Heart right ventricle (tissue), 16 donors: ENCODE measurements at places on chromosomes 3 and 15. TPM values are rescaled to one million over a fixed set of nuclear protein-coding genes. Genes with fewer than 3 reads are reported as not detected.

GRCh38 chr3:16917256-16917935 is 32.6 kb downstream of the PLCL2 start:
- no peaks in the 10 kb centered on the region for H3K36me3 ChIP-seq
- no peaks in the 10 kb centered on the region for H3K27me3 ChIP-seq
- DNase-seq: no peak
- peaks cover 63% of the 10 kb centered on the region for H3K4me1 ChIP-seq
- H3K4me3 ChIP-seq: no peak overlapping the region

The CLEC3B gene
- 72.9 TPM for total RNA-seq

- no peak for DNase-seq
- H3K27ac ChIP-seq: no peak overlapping the region
- peaks cover 100% of the 10 kb centered on the region for H3K36me3 ChIP-seq
Observed at GRCh38 chr3:45955017-45955647, 11.9 kb downstream of the CXCR6 start.

The GABRG3 gene
- not detected for total RNA-seq
